Activated CD4-positive, alpha-beta T cell treated with anti-CD3 and anti-CD28 coated beads, Interleukin-2, amount 50 U/mL, for 24 hours (primary cell): ENCODE measurements at places on chromosomes 5 and 9.

DNA sequence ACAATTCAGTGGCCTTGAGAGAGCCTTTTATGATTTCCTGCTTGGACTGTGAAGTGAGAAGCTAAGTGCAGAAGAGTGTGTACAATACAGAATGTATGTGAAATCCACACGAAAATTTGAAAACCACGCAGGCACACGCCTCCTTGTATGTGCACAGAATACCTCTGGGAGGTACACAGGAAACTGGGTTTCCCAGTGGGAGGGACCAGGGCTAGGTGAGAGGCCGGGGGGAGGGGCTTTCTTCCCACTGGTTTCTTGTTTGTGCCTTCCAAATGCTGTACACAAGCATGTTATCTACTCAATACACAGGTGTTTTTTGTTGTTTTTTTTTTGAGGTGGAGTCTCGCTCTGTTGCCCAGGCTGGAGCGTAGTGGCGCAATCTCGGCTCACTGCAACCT lies 16.1 kb downstream of the C9orf50 start:
- no peak for DNase-seq

GRCh38 chr5:33734537-33734936 lies 157.3 kb downstream of the ADAMTS12 start:
- DNase-seq = no peak

- DNase-seq = no peak
These were observed 5.3 kb downstream of the OR2S2 start for GRCh38 chr9:35952526-35953191.

GRCh38 chr5:132204371-132205135 lies 23.1 kb downstream of the P4HA2 start:
- no peak for DNase-seq

DNA sequence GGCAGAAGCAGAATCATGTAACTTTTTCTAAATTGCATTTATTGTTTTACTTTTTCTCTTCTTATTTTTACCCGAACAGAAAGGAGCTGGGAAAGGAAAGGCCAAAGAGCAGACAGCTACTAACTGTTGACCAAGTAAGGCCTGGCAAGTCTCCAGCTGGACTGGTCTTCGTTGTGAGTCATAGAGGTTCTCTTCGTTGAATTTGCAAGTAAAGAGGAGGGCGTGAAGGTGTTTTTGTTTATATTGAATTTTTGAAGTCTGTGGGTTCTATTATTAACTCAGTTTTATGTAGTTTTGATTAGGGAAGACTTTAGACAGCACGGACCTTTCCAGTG lies 416.5 kb upstream of the CCNH start:
- DNase-seq = no peak

DNA sequence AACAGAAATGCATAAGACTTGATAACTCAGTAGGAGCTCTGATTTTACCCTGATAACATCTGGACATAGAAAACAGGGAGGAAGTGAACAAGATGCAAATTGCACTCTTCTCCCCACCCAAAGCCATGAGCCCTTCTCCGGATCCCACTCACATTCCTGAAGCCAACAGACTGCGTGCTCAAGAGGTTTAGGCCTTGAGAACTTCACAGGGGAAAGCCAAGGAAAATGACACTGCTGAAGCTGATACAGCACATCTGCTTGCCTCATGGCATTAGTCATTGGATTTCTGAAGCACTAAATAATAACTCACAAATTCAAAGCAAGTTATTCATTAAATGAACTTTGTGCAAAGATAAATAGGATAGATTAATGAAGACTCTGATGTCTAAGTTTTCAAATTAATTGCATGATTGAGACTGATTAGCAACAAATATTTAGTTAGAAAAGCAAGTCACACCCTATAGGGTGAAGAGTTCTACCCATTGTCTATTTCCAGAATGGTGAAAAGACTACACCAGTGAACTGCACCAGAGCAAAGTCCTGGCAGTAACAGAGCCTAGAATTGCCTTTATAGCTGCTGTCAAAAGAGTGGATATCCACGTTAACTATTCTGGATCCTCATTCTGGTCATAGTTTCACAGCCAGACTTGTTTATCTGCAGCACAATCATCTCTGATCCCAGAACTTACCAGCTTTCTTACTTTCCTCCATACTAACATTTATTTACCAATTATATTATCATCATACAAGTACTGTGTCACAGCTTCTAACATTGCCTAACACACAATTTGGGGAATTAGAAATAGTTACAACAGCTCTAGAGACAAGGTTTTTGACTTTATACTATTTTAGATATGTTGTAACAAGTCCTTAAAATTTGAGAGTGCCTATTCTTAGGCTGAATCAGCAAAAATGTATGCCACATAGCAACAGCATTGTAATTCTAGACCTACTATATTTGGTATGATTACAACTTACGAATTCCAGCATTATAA lies 432.1 kb upstream of the RGMB start:
- DNase-seq = no peak

GRCh38 chr5:146662229-146662628 lies 146.2 kb upstream of the GPR151 start:
- no peak for DNase-seq

- no peak for DNase-seq
These were observed 22.8 kb downstream of the PTCH1 start for GRCh38 chr9:95494022-95494415.

- no peak for DNase-seq
These were observed 82.3 kb downstream of the SPTLC1 start for GRCh38 chr9:92032891-92033290.

DNA sequence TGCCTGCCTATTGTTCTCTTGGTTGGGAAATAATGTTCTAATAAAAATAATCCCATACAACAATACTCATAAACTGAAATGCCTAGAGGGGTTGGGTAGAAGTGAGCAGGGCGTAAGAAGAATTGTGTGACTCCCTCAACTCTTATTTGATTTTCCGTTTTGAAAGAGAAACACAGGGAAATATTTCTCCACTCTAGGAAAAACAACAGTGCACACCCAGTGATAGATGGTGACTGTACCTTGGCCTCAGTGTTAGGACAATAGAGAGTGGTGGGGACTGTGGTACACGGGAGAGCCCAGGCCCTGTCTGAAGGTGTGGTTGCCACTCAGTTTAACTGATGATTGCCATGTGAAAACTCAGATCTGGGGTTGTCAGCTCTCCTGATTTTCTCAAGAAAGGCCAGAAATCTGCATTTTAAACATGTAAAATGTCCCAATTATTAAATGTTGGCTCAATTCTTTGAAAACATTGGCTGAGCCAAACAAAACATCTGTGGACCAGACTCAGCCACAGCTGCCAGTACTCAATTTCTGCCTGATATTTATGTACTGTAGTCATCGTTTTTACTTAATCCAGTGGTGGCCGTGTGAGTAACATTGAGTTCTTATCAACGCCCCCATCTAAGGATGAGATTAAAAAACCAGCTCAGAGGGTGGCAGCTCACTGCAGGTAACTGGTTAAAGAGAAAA lies 103.8 kb upstream of the ZNF618 start:
- no peak for DNase-seq

- DNase-seq = no peak
These were observed 222.8 kb upstream of the PRDM9 start for GRCh38 chr5:23284656-23285055.
